ENCODE measurements at places on chromosomes 4 and X. TPM values are rescaled to one million over a fixed set of nuclear protein-coding genes. Genes with fewer than 3 reads are reported as not detected.

SLC9B1 gene
- 0.07 TPM for polyA plus RNA-seq

STK26 gene
- 0.80 TPM for polyA plus RNA-seq

DNA sequence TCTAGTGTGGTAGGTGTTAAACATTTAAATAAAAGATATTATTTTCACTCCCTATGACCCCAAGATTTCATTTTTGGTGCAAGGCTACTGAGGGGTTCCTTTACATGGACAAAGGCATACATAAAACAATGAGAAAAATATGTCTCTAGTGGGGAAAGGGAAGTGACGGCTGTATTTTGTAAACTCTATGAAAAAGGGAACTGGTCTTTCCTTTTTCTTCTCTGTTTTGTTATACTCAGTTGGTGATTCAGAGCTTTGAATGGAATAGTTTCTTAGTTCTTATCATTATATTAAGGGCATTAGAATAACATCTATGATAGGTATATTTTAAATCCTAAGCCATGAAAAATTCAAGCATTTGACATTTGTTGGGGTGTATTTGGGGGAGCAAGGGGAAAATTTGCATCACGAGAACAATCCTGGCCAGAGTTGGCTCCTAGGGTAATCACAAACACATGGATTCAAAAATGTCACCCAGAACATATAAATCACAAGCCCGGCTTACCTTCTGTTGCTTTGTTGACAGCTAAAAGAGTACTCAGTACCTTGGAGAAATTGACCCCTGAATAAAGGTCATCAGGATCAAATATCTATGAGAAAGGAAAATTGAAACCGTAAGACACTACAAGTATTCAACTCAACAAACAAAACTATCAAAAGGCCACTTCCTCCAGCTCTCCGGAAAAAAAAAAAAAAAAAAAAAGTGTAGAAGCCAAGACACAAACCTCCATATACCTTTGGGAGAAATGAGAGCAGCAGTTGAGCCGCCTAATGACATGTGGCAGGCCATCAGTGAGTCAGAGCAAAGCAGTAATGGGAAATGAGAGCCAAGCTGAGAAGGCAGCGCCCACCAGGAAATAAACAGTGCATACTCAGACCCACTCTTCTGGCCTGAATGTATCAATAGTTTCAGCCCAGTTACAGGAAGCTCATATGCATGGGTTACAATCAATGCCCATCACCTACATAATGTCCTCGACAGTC, 33.4 kb downstream of the ARHGEF6 start:
- H3K27me3 ChIP-seq: no peaks in the 10 kb centered on the region
- H3K4me1 ChIP-seq: peaks cover 73% of the 10 kb centered on the region
- no peak overlapping the region for H3K4me3 ChIP-seq
- H3K36me3 ChIP-seq: peaks cover 29% of the 10 kb centered on the region
- no peak for DNase-seq
- H3K27ac ChIP-seq: peak overlapping the region; percentile 74

DNA sequence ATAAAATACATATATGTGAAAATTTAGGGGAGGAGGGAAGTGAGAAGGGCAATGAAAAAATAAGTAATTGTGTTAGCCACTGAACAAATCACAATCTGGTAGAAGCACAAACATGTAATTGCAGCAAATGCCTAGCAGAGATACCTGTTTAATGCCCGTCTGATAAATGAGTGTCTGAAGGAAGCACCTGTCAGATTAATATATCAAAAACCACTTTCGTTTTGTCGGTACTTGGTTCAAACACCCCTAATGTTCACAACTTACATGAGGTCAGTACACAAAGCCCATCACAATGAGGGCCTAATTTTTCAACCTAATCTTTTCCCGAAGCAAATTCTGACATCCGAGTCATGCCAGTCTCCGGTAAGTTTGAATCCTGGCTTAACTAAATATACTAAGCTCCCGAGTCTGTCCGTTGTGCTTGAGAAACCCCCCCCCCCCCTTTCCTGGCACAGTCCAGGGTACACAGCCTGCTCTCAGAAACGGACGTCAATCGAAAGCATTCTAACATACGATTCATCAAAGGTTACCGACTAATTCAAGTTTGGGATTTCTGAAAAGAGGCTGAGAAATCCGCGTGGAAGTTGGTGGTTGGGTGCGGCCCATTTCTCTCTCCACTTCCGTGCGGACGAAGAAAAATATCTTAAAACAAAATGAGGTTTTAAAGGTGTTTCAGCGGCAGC, 758 bp downstream of the SDAD1 start:
- DNase-seq: no peak
- H3K4me3 ChIP-seq: peak overlapping the region; percentile 80
- no peaks in the 10 kb centered on the region for H3K4me1 ChIP-seq
- no peak overlapping the region for H3K27ac ChIP-seq
- H3K27me3 ChIP-seq: no peaks in the 10 kb centered on the region

NWD2 gene
- polyA plus RNA-seq: not detected
